ENCODE measurements at places on chromosomes 6 and 20.

GRCh38 chr20:38159957-38160756 lies 4.9 kb downstream of the TGM2 start:
- no peak for DNase-seq

GRCh38 chr6:123747515-123747914 lies 56.1 kb upstream of the NKAIN2 start:
- DNase-seq, result no peak

DNA sequence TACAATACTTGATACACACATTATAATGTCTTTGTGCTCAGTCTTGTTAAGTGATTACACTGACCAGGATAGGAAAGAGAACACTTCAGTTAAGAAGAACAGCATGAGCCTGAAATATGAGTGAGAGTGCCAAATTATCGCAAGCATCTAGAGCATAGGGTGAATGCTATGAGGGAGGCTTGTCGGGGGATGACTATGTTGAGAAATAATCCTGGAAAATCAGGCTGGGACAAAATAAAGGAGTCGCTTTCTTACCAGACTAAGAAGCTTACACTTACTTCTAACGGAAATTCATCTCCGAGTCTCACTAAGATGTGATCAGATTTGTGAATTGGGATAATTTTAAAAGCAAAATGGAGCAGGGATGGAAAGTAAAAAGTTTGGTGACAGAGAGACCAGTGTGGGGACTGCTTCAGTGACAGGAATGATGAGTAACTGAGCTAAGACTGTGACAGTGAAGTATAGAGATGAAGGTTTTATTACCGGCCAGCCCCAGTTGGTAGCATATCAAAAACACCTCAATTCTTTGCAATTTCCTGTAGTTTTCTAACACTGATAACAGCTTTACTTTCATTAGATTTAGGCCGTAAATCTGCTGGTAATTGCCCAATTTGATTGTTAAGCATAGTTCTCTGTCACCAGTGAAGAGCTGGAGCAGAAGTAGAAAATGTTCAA lies 48.4 kb upstream of the DEFB112 start:
- no peak for DNase-seq

- DNase-seq, result no peak
Measured at GRCh38 chr20:55143601-55144000, 668.2 kb downstream of the DOK5 start.

DNA sequence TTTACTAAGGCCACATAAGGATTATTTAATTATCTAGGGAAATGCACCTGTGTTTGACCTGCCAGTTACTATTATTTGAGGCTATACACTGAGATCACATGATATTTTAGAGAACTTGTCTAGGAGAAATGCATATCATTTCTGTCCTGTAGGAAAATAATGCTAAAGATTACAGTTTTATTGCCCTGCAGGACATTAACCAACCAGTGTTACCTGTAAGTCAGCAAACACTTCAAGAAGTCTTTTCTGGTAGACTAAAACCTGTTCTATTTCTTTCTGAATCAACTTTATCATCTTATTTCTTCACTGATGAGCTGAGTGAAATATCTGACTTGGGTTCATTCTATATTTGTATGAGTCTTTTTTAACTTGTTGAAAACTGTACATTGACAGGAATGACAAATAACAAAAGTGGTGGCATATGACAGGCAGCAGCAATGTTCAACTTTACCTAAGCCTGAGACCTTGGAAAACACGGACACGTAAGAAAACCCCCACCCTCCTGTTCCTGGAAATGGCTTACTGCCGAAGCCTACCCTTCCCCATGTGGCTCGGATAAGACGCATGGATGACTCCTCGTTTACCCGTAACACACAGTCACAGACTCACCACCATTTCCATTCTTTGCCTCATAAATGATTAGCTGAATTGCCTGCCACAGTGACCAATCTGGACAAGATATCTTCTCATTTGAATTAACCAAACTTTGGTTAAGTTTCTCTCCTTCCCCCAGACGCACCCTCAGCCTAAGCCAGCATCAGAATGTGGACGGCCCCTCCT lies 118.0 kb upstream of the CD93 start:
- DNase-seq, result no peak

DNA sequence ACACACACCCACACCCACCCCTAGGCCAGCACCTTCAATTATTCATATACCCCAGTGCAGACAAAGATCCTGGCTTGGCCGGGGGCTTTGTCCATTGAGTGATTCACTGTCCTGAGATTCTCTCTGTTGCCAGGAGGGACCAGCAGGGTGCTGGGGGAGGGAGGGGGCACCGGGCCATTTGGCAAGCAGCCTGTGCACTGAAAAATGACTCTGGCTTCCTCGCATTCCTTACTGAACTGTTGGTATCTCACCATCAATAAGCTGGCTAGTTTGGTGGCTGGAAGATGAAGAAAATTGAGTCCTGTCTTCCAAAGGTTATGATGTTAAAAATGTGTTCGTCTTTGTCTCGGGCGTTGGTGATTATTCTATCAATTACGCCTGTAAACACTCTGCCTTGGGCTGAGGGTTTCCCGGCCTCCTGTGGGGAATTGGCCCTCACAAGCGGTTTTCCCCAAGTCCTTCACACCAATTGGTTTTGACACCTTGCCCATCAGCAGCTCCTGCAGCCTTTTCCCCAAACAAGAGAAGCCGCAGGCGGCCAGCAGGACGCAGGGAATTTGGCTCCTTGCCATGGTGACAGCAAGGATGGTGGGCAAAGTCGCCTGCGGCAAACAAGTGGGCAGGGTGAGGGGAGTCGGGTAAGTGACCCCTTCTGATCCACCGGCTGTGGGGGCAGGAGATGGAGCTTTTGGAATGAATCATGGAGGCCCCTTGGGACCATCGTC lies 4.9 kb downstream of the VSTM2L start:
- DNase-seq, result peak; percentile 91

GRCh38 chr6:81575442-81575841 lies 177.0 kb downstream of the TENT5A start:
- peak; percentile 2 for DNase-seq

GRCh38 chr6:104214901-104215300 lies 644.8 kb downstream of the HACE1 start:
- DNase-seq, result no peak

DNA sequence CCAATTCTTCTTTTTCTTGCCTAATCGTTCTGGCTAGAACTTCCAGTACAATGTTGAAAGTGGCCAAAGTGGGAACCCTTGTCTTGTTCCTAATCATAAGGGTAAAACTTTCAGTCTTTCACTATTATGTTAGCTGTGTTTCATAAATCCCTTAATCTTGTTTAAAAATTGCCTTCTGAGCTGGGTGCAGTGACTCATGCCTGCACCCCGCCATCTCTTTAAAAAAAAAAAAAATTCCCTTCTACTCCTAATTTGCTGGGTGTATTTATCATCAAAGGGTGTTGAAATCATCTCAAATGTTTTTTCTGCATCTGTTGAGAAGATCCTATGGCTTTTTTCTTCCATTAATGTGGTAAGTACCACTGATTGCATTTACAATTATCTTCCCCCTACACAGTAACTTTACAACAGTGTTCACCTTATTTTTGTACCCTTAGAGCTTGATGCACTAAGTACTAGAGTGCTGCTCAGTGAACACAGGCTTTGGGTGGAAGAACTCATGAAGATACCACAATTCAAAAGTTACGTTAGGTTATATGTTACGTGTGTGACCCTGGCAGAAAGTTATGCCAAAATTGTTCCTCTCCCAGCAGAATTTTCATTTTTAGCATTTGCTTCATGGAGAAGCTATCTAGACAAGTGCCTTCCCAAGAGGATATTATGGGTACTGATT lies 9.7 kb downstream of the SNRPB start:
- DNase-seq, result no peak

DNA sequence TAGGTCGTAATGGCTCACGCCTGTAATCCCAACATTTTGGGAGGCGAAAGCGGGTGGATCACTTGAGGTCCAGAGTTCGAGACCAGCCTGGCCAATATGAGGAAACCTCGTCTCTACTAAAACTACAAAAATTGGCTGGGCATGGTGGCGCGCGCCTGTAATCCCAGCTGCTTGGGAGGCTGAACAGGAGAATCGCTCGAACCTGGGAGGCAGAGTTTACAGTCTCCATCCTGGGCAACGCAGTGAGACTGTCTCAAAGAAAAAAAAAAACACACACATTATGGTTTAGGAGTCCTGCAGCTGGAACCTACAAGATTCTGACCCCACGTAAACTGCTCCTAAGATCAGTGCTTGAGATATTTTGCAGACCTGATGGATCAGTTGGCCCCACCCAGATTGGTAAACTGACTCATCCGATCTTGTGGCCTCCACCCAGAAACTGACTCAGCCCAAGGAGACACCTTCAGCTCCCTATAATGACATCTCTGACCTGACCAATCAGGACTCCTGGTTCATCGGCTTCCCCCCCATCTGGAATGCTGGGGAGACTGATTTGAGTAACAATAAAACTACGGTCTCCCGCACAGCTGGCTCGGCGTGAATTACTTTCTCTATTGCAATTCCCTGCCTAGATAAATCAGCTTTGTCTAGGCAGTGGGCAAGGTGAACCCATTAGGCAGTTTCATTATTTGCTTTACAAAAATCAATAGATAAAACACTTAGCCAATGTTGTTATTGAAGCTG lies 96.2 kb upstream of the BTN3A2 start:
- peak; percentile 51 for DNase-seq

GRCh38 chr6:163449076-163449475 lies 34.6 kb downstream of the QKI start:
- no peak for DNase-seq

DNA sequence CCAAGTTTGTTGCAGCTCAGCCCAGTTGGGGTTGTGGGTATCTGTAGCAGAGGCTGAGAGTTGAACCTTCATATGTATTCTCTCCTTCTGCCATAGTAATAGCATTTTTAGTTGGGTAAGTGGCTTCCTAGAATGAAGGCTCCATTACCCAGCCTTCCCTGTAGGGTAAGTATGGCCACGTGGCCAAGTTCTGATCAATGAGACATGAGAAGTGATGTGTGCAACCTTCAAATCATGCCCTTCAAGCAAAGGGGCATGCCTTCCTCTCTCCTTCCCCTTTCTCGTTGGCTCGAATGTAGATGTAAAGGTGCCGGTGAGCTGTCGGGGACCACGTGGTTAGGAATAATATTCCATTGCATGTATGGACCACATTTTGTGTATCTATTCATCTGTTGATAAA lies 12.7 kb upstream of the TRAF3IP2 start:
- no peak for DNase-seq

DNA sequence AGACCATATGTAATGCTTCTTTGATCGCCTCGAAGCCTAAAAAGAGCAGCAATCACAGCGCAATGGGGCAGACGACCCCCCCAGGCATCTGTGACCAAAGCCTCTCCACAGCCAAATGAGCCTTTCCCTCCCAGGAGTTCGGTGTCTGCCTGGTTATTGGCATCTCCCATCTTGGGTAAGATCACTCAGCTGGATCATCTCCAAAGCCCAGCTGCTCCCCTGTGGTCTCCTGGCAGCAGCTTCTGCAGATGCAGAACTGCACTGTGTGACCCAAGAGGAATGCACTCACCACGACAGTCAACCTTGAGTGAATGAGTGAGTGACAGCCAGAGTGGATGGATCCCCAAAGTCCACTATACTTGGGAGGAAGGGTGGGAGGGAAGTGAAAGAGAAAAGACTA lies 44.8 kb upstream of the IYD start:
- no peak for DNase-seq

- no peak for DNase-seq
Measured at GRCh38 chr6:47230579-47230978, 79.1 kb downstream of the TNFRSF21 start.

- DNase-seq, result no peak
Measured at GRCh38 chr20:42740226-42740870, 449.4 kb downstream of the PTPRT start.

GRCh38 chr20:50715694-50716093 lies 15.7 kb upstream of the PARD6B start:
- DNase-seq, result no peak

DNA sequence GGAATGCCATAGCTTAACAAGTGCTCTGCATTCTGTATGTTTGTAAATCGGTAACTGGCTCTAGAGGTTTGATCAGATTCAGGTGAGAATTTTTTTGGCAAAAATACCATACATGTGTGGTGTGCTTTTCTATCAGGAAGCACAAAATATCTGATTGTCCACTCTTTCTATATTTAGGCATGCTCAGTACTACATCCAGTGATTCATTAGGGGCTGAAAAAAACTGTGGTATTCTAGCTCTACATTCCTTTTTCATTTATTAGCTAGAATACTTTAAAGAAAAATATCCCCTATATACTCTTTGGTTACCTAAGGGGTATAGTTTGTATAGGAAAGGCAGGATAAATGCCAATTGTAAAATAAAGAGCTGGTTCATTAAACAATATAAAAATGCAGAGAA lies 10.6 kb upstream of the ELOVL2 start:
- no peak for DNase-seq

- no peak for DNase-seq
Measured at GRCh38 chr6:148967011-148967520, 220.2 kb downstream of the UST start.

DNA sequence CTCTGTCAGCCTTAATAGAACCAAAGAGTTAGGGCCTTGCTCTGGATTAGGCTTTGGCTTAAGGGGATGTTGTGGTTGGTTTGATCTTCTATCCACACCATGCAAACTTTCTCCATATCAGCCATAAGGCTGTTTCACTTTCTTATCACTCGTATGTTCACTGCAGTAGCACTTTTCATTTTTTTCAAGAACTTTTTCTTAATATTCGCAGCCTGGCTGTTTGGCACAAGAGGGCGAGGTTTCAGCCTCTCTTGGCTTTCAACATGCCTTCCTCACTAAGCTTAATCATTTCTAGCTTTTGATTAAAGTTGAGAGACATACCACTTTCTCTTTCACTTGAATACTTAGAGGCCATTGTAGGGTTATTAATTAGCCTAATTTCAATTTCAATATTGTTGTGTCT lies 193.1 kb downstream of the NRN1 start:
- no peak for DNase-seq

- DNase-seq, result no peak
Measured at GRCh38 chr6:122758927-122759334, 20.6 kb upstream of the FABP7 start.

DNA sequence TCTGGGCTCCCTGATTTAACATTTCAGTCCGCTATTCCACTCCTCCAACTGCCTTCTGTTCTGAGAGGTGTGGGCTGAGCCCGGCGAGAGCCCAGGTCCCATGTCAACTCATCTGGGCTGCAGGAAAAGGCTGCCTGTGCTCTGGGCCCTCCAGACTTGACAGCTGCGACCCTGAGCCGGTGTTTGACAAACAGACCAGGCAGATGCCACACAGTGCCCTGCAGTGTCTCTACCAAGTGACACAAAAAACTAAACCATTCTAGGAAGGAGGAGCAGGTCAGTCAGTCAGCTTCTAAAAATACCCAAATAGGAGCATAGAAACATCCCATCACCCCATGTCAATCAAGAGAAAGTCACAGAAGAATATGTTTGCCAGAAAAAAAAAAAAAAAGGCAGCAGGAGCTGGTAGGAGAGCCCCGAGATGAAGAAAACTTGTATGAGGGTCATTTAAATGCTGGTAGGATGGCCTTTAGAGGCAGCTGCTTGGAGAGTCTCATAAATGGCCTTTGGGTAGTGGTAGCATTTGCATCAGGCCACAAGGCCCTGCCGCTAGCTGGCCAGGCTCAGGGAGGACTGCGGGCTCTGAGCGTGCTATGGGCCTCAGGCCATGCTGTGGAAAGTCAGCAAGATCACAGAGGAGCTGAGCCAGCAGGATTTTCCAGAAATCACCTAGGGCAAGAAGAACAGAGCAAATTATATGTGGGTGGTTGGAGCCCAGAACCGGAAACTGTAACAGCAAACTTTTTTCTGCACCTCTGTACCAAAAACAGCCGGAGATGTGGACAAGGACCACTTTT lies 36.6 kb upstream of the GFOD1 start:
- no peak for DNase-seq

- DNase-seq, result peak; percentile 31
Measured at GRCh38 chr6:4021854-4022695, 56.9 kb downstream of the FAM217A start.

- DNase-seq, result no peak
Measured at GRCh38 chr6:118785601-118786000, 108.4 kb upstream of the ASF1A start.

GRCh38 chr6:131929264-131929663 lies 21.9 kb downstream of the CCN2 start:
- DNase-seq, result no peak
